ENCODE measurements at places on chromosomes 7 and 10. TPM values are rescaled to one million over a fixed set of nuclear protein-coding genes. Genes with fewer than 3 reads are reported as not detected.

The ODAD2 gene
- not detected for total RNA-seq

DNA sequence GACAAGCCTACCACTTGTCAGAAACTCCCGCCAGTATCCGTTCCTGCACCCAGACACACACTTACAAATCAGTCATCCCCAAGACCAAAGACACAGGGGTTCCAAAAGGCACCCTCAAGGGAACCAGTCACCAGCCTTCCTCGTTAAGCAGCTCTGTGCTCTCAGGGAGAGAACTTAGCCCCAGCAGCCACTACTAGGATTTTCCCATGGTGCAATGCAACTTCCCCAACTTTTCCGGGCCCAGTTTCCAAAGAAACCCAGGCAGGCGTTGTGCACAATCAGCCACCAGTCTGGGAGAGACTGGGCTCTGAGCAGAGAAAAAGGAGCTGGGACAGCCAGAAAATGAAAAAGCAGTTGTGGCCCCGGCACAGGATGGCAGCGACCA is 1.2 kb downstream of the DLG5 start:
- H3K4me3 ChIP-seq = peak overlapping the region; percentile 89
- H3K36me3 ChIP-seq = no peaks in the 10 kb centered on the region
- H3K27ac ChIP-seq = peak overlapping the region; percentile 86
- H3K27me3 ChIP-seq = no peaks in the 10 kb centered on the region

DNA sequence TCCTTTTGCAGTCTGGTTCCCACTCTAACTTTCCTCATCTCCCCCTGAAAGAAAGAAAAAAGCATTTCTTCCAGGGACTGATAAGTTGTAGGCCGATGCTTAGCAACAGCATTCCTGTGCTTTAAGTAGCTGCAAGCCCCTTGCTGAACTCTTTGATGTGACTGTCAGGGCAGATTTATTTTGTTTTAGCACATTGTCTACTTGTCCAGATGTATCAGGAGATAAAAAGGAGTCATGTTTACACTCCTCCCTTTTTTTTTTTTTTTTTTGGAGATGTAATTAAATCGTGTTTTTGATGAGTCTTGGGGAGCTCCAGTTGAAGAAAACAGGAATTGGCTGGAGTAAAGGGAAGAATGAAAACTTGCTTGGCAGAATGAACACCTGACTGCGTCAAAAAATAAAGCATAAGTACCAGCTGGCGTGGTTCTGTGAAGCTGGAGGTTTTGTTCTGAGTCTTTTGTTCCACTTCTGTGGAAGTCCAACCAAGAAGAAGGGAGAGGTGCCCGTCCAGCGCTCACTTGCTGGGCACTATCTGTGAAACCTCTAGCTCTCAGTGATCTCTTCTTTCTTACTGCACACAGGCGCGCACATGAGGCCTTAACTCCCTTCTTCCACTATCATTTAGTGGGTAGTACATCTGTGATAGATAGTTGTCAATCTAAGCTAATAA is 871.7 kb downstream of the LRMDA start:
- H3K4me3 ChIP-seq = no peak overlapping the region
- no peaks in the 10 kb centered on the region for H3K27me3 ChIP-seq
- no peak for DNase-seq
- H3K4me1 ChIP-seq = no peaks in the 10 kb centered on the region

GRCh38 chr10:80552151-80552646 is 14.5 kb downstream of the SH2D4B start:
- H3K4me3 ChIP-seq = no peak overlapping the region
- no peaks in the 10 kb centered on the region for H3K36me3 ChIP-seq
- H3K27ac ChIP-seq = no peak overlapping the region

GRCh38 chr7:116538138-116538537 is 13.3 kb downstream of the CAV1 start:
- DNase-seq = no peak
- H3K27ac ChIP-seq = no peak overlapping the region
- no peak overlapping the region for H3K4me3 ChIP-seq

DNA sequence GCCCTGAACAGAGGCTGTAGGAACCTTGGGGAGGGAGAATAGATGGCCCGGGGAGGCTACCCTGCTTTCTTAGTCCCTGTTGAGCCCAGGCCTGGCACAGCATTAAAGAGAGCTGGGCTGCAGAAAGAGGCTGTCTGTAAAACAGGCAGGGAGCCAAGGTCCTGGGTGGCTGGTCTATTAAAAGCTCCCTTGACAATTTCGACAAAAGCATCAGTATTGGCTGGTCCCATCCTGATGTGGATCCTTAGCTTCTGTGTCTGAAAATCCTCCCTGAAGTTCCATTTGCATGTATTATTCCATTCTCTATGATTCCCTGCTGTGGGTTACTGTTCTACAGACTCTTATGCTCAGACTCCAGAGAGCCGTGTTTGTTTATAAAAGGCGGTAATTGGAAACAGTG is 158.5 kb downstream of the GALNT17 start:
- no peak overlapping the region for H3K27ac ChIP-seq
- H3K36me3 ChIP-seq = no peaks in the 10 kb centered on the region
- no peaks in the 10 kb centered on the region for H3K27me3 ChIP-seq
- no peak overlapping the region for H3K4me3 ChIP-seq
- no peak for DNase-seq
- H3K4me1 ChIP-seq = no peaks in the 10 kb centered on the region

- DNase-seq = no peak
- no peaks in the 10 kb centered on the region for H3K27me3 ChIP-seq
- H3K27ac ChIP-seq = no peak overlapping the region
- no peaks in the 10 kb centered on the region for H3K4me1 ChIP-seq
Measured at GRCh38 chr10:75319274-75319673, 82.3 kb downstream of the ZNF503 start.

The ARL4A gene
- total RNA-seq = 116 TPM

- DNase-seq = no peak
- peak overlapping the region; percentile 59 for H3K27ac ChIP-seq
- H3K27me3 ChIP-seq = no peaks in the 10 kb centered on the region
- H3K4me1 ChIP-seq = peaks cover 32% of the 10 kb centered on the region
Measured at GRCh38 chr7:47552621-47553020, 29.3 kb downstream of the TNS3 start.

GRCh38 chr7:141071855-141072547 is 1.9 kb upstream of the TMEM178B start:
- peaks cover 65% of the 10 kb centered on the region for H3K27me3 ChIP-seq
- H3K27ac ChIP-seq = no peak overlapping the region
- no peak for DNase-seq
- H3K36me3 ChIP-seq = no peaks in the 10 kb centered on the region

The NOM1 gene
- 30.7 TPM for total RNA-seq

The CRYGN gene
- not detected for total RNA-seq

The VWA2 gene
- total RNA-seq = 31.0 TPM

GRCh38 chr7:48389977-48390376 is 218.7 kb downstream of the ABCA13 start:
- no peaks in the 10 kb centered on the region for H3K4me1 ChIP-seq
- DNase-seq = no peak
- H3K27me3 ChIP-seq = no peaks in the 10 kb centered on the region
- no peak overlapping the region for H3K27ac ChIP-seq
- no peak overlapping the region for H3K4me3 ChIP-seq
- H3K36me3 ChIP-seq = no peaks in the 10 kb centered on the region

DNA sequence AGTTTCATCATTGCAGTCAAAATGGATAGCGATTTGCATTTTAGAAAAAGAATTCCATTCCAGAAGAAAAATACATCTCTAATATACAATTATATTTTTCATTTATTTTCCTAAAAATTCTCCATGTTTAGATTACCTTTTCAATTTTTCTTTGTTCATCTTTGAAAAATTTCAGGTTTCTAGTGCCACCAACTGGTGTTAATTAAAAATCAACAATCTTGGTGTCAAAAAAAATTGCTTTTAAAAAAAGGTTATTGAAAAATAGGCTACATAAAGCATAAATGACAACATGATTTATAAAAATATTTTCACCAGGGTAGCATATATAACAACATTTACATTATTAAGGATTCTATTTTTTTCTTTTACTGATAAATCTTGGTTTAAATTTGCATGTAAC is 53.0 kb downstream of the CCDC186 start:
- peaks cover 35% of the 10 kb centered on the region for H3K36me3 ChIP-seq
- DNase-seq = no peak
- no peaks in the 10 kb centered on the region for H3K4me1 ChIP-seq
- no peak overlapping the region for H3K27ac ChIP-seq
- no peaks in the 10 kb centered on the region for H3K27me3 ChIP-seq
- no peak overlapping the region for H3K4me3 ChIP-seq

DNA sequence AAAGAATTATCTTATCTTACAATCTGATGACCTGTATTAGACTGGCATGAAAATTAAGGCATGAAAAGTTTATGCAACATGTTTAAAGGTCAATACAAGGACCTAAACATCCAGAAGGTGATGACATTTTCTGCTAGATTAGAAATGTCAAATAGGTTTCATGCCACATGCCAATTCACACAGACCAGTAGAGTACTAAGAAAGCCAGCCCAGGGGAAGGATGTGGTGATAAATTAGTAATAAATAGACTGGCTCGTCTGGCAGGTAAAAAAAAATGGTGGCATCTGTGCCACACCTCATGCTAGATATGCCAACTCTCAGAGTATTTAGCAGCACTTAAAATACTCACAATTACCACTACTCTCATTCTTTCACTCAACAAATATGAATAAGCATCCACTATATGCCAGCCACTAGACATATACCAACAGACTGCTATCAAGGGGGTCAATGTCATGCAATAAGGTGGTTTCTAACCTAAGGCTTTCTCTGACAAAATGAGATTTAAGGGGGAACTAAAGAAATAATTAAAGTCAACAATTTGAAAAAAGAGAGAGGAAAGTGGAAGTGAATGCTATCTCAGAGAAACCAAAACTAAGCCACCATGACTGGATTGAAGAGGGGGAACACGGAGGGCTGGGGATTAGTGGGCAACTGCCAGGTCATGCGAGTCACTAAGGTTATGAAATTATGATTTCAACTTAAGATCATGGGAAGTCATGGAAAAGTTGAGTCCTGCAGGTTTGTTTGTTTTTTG is 83.5 kb downstream of the SGMS1 start:
- H3K4me3 ChIP-seq = no peak overlapping the region
- no peak for DNase-seq
- H3K4me1 ChIP-seq = peaks cover 37% of the 10 kb centered on the region
- no peaks in the 10 kb centered on the region for H3K27me3 ChIP-seq
- H3K27ac ChIP-seq = no peak overlapping the region

The LDB3 gene
- 0.98 TPM for total RNA-seq

- DNase-seq = no peak
- H3K4me1 ChIP-seq = no peaks in the 10 kb centered on the region
- no peak overlapping the region for H3K27ac ChIP-seq
- H3K4me3 ChIP-seq = no peak overlapping the region
- H3K27me3 ChIP-seq = no peaks in the 10 kb centered on the region
Measured at GRCh38 chr10:36720895-36721294, 404.5 kb upstream of the ANKRD30A start.

DNA sequence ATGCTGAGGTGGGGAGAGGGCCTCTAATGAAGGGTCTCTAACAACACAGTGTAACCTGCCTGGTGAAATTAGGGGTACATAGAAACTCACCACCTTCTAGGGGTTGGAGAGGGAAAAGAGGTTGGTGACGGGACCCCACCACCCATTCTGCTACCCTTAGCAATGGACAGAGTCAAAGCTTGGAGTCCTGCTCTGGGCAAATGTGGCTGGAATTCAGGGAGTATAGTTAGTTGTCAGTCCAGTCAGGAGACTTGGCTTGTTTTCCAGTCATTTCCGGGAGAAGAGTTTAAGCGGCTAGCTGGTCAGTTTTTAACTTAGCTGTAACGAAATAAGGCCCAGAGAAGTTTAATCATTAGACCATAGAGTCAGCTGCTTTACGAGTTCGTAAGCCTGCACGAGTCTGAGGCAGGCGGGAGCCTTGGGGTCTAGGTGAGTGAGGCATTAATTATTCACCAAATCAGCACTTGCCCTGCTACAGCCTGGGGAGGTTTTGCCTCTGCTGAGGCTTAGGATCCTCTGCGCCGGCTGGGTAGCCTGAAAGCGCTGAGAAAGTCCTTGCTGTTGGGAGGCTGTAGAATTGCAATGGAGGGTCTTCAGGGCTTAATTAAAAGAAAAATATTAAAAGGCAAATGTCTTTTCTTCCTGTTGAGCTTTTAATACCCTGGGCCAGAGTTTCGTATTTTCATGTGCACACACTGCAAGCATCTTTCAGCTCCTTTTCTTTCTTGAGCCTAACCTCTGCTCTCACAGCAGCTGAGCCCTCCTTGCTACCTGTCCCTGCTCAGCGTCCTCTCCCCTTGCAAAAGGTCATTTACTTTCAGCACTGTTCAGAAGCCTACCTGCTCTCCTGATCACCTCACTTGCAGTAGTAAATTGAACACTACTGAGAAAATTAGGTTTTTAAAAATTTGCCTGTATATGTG is 1.5 kb upstream of the LAMB1 start:
- no peak for DNase-seq
- peaks cover 10% of the 10 kb centered on the region for H3K27me3 ChIP-seq
- no peaks in the 10 kb centered on the region for H3K36me3 ChIP-seq
- no peak overlapping the region for H3K4me3 ChIP-seq

DNA sequence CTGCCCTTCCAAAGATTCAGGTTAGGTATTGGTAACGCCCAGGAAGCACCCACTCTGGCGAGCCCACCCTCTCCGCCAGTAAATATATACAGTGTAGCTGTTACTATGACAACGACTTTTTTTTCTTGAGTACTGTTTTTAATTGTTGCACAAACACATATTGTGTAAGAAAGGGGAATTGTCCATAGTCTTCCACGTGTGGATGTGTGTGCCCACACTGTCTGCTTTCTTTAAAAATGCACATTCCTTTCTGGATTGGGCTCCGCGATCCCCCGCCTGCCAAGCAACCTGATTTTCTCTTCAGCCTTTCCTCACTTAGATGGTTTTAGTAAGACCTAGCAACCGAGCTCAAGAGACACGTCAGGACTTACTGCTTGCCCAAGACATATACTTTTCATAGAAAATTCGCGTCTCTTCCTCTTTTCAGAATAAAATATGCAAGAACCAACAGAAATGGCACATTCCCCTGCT is 247.8 kb downstream of the EBF3 start:
- H3K36me3 ChIP-seq = no peaks in the 10 kb centered on the region
- no peaks in the 10 kb centered on the region for H3K4me1 ChIP-seq
- no peaks in the 10 kb centered on the region for H3K27me3 ChIP-seq

The SFTPA1 gene
- total RNA-seq = not detected

The SAP25 gene
- not detected for total RNA-seq

DNA sequence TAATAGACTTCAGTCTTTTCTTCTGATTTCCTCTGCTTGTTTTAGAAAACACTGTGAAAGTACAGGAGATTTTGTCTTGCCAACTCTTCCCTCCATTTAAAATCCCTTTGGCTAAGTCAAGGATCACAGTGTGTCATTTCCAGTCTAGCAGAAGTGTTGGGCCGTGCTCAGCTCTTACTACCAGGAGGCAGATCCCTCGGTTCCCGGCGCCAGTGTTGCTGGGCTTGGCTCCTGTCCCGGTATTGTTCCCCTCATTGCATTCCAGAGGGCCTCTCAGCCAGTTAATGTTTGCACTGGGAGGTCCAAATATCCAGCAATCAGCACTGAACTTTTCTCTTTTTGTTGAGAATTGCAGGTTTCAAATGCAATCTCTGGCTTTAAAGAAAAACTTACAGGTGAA is 612.1 kb upstream of the MGMT start:
- H3K27me3 ChIP-seq = no peaks in the 10 kb centered on the region
- peak; percentile 89 for DNase-seq
- no peaks in the 10 kb centered on the region for H3K36me3 ChIP-seq
- peaks cover 19% of the 10 kb centered on the region for H3K4me1 ChIP-seq

All from suprapubic skin (tissue), 4 donors.